IPS DF 19.7 (cell line): ENCODE measurements at places on chromosomes 1 and 21.

DNA sequence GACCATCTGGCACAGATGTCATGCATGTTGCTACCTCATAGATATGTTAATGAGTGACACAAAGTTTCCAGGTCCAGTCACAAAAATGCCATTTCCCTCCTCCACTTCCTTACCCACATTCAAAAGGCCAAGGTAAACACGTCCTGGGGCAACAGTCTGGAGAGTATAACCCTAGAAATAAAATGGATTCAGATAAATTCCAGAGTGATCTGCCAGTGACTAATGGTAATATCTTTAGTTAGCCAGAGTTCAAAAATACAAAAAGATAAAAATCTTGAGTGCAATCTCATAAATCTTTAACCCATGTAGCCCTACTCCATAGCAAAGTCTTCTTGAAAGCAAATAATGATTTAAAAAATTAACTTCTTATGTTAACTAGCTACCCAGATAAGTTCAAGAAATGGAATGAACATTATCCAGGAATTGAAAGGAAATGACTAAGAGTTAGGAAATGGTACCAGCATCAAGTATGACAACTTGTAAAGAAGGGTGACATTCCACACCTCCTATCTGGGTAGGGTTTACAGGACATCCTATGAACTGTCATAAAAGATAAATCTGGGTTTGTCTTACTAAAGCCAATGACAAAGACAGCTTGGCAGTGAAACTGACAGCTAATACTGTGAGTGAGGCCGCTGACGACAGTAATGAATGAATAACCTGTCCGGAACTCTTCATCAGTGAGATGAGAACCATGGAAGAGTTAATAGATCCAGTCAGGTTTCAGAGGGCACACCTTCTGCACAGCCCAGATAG is 18.1 kb downstream of the RGS2 start:
- no peak for DNase-seq

GRCh38 chr21:31347435-31348032 is 3.5 kb upstream of the TIAM1 start:
- no peak for DNase-seq

- DNase-seq, result no peak
These were observed 87.5 kb downstream of the AJAP1 start for GRCh38 chr1:4741876-4742423.

GRCh38 chr1:43605766-43606165 is 44.2 kb upstream of the KDM4A start:
- no peak for DNase-seq

DNA sequence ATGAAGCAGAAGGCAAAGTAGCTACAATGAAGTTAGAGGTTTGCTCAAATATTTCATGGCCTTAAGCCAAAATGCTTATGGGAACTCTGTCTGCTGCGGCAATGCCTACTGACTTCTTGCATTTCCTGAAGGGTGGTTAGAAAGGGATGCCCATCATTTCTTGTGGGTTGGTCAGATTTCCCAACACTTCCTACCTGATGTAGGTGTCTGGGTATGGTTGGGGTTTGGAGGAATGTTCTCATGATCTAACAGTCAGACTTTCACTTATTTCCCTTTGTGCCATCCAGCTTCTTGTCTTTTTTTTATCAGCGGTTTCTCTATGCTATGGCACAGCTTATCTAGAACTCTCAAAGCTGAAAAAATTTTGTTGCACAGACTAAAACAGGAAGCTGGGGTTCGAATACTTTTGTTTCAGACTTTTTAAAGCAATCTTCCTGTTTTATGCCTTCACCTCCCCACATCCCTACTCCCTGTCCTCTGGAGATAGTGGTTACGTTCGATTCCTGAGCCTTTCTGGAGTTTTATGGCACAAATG is 307.7 kb downstream of the USP25 start:
- DNase-seq, result no peak

DNA sequence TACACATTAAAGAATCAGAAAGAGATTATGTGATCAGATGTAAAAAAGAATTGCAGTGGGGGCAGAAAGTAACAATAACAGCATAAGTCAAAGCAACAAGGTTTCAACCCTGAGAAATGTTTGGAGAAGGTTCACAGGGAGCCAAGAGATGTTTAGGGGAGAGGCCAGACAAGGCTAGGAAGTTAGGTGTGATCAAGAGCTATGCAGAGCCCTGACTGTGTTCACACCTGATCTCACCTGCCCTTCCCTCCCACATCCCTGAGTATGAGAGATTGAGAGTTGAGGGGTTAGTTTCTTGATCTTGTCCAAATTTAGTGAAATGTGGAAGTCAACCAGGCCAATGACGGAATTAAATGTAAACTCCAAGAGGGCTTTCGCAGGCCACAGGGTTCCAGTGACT is 10.2 kb downstream of the PTPN14 start:
- no peak for DNase-seq

GRCh38 chr1:65527190-65527589 is 106.7 kb downstream of the LEPR start:
- DNase-seq, result no peak

DNA sequence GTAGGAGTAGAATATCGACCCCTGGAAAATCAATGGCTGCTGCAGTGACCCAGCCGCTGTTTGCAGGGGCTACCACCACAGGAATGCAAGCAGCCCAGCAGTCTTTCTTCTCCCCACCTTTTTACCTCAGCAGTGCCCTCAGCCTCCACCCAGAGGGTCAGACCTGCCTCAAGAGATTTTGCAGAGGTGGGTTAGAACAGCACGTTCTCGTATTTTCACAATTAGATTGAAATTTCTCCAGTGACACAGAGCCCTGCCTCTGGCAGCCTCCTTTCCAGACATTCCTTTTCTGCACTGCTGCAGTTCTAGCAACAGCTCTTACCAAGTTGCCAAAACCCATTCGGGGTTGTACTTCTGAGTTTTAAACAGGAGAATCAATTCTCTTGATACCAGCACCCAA is 38.3 kb upstream of the PIGV start:
- DNase-seq, result no peak

GRCh38 chr1:243457363-243457982 is 201.6 kb downstream of the SDCCAG8 start:
- DNase-seq, result no peak

GRCh38 chr1:52669696-52670095 is 28.5 kb downstream of the COA7 start:
- DNase-seq, result no peak

DNA sequence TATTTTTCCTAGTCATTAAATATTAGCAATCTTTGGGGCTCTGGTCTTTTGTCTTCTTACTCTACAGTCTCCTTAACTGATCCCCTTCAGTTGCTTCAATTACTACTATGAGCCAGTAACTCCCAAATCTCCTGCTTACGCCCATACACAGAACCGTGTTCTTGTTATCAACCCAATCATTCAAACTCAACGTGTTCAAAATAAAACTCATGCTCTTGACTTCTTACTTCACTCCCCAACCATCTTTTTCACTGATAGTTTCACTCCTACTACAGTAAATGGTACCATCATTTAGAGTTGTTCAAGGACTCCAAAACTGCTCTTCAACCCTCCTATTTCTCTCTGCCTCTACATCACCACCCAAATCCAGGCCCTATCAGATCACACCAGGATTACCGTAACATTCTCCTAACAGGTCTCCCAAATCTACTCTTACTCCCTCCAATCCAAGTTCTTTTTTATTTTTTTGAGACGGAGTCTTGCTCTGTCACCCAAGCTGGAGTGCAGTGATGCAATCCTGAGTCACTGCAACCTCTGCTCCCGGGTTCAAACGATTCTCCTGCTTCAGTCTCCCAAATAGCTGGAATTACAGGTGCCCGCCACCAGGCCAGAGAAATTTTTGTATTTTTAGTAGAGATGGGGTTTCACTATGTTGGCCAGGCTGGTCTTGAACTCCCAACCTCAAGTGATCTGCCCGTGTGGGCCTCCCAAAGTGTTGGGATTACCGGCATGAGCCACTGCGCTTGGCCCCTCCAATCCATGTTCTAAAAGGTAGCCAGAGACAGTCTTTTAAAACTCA is 3.0 kb downstream of the YARS1 start:
- no peak for DNase-seq

DNA sequence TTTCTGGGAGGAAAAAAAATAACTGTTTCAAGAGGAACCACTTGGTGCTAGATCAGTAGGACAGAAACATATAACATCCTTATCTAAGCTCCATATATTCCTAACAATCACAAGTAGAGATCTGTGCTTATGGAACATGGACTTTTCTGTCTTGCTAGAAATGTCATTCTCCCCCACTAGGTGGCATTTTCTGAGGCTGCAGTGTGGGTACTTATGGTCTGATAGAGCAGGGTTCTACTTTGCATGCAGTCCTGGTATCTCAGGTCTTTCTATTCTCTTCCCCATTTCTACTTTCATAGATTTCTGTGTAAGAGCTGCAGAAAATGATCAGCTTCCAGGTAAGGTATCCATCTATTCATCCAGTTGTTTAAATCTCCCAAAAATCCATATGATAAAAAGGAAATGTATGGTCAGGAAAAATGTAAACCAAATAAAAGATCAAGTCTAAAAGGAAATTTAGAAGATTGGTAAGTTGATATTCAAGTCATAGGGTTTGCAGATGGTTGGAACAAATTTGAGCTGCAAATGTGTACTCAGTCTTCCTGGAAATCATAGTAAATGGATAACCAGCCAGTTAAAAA is 1.5 kb downstream of the ZNF684 start:
- no peak for DNase-seq

GRCh38 chr1:81443288-81443687 is 357.4 kb upstream of the ADGRL2 start:
- DNase-seq, result no peak

GRCh38 chr1:201710632-201711597 is 118.0 kb upstream of the IPO9 start:
- DNase-seq, result no peak

GRCh38 chr21:26941421-26941820 is 25.5 kb downstream of the ADAMTS5 start:
- DNase-seq, result no peak

DNA sequence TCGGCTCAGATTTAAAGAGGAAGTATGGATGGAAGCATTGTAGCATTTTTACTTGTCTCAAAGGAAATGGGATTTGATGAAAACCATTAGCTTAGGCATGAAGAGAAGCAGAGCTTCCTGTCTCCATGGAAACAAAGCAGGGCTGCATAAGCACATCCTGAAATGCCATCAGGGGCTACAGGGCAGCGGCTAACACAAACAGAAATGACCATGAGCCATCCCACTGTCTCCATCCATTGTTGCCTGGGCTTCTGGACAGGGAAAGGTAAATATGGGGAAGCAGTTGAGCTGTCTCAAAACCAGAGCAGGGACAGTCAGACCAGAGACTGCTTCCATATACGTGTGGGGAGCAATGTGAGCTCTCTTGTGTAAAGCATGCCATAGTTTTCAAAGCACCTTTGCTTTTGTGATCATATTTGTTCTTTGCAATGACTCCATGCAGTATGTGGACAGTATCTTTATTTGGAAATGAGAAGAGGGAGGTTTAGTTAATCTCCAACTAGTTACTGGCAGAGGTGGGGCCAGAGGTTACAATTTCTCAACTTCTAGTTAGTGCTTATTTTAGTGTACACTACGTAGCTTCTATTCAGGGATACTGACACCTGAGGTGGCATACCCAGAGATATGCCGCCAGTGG is 176.1 kb downstream of the CACNA1E start:
- DNase-seq, result no peak

- DNase-seq, result no peak
These were observed 6.7 kb downstream of the SLC1A7 start for GRCh38 chr1:53135735-53136114.

- DNase-seq, result no peak
These were observed 2.7 kb downstream of the CELF3 start for GRCh38 chr1:151713874-151714273.

GRCh38 chr21:25806060-25806459 is 71.3 kb downstream of the GABPA start:
- DNase-seq, result no peak

DNA sequence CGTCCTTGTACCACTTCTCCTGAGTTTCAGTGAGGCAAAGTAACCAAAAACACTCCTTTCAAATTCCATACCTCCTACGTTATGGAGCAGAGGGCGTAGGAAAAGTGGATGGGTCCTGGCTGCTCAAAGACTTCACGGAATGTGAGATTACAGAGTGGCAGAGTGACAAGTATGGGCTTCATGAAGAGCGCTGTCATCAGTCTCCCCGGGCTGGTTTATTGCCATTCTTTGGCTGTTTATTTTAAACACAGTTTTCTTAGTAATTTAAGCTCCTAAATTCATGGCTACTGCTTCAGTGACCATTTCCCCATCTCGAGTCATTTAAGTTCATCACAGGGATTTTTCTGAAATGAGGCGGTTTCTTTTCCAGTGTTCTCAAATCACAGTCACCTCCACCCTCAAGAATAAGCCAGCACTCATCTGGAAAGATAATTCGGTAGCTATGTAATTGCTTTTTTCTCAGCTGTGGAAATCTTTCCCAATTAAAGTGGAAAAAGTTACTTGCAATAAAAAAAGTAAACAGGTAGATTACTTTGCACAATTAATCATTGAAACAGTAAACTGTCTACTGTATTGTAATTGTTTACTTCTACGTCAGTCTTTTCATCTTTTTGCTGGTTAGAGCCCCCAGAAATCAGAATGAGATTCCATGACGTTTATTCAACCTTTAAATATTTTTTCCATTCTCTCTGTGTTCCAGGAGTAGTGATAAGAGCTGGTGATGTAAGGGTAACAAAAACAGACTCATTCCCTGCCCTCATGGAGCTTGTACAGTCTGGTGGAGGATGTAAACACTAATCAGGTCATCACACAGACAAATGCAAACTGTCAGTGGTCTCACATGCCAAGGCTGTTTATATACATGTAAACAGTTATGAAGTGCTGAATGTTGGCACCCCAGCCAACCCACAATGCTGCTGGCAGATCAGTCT is 3.0 kb upstream of the SMYD2 start:
- DNase-seq, result no peak

DNA sequence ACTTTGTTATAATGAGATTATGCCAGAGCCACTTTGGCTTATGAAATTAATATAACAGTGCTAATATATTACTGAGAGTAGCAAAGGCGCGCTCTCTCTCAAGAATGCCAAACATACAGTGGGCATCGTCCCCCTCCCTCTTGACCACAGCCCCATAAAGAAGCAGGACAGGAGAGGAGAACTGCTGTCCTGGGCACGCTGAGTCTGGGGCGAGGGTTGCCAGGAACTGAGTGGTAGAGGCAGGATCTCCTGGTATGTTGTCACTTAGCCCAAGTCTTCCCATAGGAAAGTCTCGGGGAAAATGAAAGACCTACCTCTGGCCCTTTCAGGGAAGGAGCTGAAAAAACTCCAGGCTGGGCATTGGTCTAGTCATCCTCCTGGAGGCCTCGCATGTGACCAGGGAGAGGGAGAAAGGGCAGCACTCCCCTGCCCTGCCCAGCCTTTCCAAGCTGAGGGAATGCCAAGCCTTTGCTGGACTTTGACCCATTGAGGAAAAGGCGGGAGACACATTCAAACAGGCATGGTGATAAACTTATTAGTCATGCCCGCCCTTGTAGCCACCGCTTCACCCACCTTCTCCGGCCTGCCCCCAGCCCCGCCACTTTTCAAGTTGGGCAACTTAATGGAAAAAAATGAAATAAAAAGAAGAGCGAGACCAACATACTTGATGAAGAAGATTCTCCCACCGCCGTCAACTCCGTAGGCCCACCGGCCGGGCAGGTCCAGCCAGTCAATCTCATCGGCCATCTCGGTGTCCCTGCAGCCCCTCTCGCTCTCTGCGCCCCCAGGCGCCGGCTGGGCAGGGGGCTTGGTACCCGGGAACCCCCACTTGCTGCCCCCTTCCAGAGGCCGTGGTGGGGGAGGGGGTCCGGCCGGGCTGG is 17.4 kb upstream of the PLEKHA6 start:
- DNase-seq, result no peak
